ENCODE measurements at places on chromosomes 5 and 9.
A peak's percentile ranks its signal among the peaks of the same experiment; 100 is the strongest.

- no peak for DNase-seq
Observed at GRCh38 chr5:105836268-105836667, 1834.5 kb downstream of the EFNA5 start.

- DNase-seq, result no peak
Observed at GRCh38 chr5:65961633-65962032, 35.3 kb downstream of the ERBIN start.

GRCh38 chr9:124303762-124304161 lies 46.0 kb downstream of the NEK6 start:
- DNase-seq, result no peak

DNA sequence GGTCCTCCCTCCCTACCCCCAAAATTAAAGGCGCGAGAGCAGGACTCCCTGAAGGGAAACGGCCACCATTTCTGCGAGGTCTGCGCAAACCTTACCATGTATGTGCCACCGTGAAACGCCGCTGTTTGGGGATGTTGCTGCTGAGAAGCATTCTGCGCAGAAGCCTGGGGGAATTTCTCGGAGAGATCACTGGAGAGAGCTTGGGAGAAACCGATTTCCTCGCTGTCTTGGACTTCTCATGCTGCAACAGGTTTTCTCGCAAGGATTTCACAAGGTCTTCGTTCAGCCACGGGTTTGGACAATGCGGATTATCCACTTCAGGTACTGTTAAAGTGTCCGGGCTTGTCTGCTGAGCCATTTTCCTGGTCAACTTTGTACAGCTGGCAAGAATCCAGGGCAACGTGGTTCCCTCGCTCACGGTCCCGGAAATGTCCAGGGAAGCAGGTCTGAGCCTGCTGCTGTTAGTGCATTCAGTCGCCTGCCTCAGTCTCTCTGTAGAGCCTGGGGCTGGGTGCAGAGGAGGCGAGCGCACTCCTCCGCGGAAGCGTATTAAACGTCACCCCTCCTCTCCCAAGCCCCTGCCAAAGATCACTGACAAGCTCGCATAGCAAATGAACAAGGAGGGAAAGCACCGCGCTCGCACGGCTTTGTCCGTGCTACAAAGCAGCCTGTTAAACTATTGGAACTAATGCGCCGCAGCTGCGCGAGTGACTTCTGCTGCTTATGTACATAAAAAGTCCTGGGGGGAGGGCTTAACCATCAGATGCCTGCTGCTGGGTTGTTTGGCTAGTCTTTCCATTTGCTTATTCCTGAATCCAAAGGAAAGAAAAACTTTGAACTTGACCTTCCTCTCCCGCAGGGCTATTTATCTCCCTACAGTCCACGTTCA lies 125.1 kb downstream of the PDE4D start:
- no peak for DNase-seq

- no peak for DNase-seq
Observed at GRCh38 chr9:124522121-124523098, 15.2 kb upstream of the NR5A1 start.

GRCh38 chr5:32443541-32444430 lies 754 bp downstream of the ZFR start:
- peak; percentile 10 for DNase-seq

- no peak for DNase-seq
Observed at GRCh38 chr5:123881759-123882244, 369.8 kb downstream of the CSNK1G3 start.

DNA sequence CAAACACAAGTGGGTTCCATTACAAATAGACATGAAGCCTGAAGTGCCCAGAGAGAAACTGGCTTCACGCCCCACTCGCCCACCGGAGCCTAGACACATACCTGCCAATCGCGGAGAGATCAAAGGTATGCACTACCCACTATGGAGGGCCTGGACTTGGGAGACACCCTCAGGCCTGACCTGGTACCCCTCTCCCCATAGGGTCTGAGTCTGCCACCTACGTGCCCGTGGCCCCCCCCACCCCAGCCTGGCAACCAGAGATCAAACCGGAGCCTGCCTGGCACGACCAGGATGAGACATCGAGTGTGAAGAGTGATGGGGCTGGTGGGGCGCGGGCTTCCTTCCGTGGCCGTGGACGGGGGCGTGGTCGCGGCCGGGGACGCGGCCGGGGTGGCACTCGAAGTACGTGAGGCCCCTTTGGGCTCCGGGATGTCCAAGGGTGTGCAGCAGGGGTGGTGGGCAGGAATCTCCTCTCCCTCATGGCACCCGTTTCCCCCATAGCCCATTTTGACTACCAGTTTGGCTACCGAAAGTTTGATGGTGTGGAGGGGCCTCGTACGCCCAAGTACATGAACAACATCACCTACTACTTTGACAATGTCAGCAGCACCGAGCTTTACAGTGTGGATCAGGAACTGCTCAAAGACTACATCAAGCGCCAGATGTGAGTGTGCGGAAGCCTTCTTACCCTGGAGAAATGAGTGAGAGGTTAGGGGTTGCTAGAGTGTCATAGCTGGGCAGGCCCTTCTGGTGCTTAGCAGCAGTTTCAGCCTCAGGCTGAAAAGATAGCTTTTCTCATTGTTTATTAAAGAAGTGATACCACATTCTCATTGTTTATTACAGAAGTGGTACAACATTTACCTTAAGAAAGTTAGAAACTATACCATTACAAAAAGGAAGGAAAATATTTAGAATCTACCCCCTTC lies 38.7 kb downstream of the LARP1 start:
- DNase-seq, result no peak

DNA sequence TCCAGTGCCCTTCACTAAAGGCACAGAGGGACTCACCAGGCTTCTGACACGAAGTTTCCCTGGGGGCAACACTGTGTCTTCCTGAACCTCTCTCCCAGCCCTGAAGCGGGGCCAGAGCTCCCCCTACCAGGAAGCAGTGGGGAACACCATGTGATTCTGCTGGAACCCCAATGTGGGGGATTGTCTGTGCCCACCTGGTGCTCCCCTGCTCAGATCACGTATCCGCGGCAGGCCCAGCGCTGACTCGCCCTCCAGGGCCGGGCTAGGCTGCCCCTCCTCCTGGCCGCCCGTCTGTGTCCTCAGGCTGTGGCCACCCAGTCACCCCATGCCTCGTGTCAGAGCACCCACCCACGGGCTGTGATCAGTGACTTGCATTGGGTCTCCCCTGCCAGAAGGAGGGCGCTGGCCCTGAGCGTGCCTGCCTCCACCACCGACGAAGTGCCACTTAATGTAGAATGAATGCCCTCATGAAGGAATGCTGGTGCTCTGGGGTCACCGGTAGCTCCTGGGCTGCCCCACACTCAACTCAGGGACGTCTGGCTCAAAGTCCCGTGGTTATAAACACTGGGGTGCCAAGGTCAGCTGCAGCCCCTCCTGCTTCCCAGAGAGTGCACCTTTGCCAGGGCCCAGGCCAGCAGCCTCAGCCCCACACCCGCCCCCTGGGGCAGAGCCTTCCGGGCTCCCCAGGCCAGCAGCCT lies 22.1 kb downstream of the SARDH start:
- DNase-seq, result no peak

DNA sequence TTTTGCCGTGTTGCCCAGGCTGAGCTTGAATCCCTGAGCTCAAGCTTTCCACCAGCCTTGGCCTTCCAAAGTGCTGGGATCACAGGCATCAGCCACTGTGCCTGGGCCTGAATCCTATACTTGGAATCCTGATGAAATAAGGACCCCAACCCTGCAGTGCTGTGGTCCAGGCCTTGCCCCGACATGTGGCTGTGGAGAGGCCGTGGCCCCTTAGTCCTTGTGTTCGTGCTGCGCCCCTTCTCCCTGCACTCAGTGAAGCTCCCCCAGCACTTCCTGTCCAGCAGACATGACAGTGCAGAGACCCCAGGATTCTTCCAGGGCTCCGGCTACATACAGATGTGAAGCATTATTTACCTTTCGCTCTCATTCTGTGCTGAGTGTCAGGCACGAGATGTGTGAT lies 52.9 kb downstream of the EHMT1 start:
- no peak for DNase-seq

Data from stimulated activated CD8-positive, alpha-beta memory T cell treated with anti-CD3 and anti-CD28 coated beads, Interleukin-7, amount 100 ng/mL, for 24 hours (primary cell).